ENCODE measurements at places on chromosomes 11 and 22.

DNA sequence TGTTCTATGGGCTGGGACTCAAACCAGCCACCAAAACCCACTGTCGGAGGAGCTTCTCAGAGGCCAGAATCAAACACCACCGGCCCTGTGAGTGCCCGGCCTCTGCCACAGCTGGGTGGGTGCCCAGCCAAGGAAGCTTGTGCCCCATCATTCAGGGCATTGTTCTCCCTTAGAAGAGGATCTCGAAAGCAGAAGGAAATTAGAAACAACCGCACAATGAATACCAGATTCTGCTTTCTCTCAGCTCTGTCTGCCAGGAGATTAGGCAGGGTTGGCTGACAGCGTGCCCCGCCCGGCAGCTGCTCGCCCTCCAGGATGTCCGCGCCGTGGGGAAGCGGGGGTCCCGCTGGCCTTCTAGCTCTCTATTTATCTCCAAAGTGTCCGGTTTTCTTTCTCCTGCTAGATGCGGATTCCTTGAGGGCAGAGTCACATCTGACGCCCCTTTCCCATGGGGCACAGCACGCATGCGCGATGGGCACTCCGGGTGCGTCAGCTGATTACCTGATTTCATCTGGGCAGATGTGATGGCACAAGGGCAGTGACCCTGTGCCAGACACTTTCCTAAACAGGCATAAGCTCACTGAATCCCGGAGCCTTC lies 25.5 kb downstream of the SCGB1A1 start:
- no peak for DNase-seq

- DNase-seq: no peak
These were observed 52.3 kb downstream of the ST14 start for GRCh38 chr11:130211781-130212401.

- DNase-seq: no peak
These were observed 26.4 kb downstream of the INCENP start for GRCh38 chr11:62149986-62150886.

DNA sequence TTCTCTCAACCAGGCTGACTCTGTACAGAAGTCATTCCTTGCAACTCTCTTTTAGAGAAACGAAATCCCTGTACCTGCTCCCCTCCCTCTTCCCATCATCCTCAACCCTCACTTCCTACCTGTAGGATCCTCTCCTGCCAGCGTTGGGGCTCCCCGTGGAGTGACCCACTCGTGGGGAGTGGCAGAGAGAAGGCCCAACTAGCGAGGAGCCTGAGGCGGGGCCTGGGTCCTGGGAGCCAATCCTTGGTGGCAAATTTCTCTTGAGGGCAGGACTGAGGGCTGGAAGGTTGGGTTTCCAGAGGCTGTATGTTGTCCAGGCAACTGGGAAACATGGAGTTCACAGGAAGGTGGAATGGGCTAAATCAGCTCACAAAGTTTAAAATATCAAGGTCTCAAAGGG lies 10.4 kb downstream of the NHERF4 start:
- no peak for DNase-seq

- DNase-seq: no peak
These were observed 579 bp upstream of the RASD2 start for GRCh38 chr22:35539910-35540594.

DNA sequence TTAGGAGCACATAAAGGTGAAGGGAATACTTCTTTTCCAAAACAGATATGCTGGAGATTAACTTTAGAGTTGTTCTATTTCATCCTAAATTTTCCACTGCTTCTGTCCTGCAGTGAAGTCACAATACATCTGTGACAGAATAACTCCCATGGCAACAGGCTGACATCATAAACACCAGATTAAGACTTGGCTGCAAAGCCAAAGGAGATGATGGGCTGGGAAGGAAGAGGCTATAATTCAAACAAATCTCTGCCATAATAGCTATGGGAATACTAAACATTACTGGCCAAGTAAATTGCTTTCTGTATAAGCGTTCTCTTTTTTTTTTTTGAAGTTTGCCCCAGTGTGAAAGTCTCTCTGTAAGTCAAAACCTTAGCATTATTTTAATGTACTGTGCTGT lies 107.7 kb downstream of the CADM1 start:
- peak; percentile 38 for DNase-seq

GRCh38 chr22:19527321-19527721 lies 3.1 kb upstream of the CLDN5 start:
- DNase-seq: no peak

GRCh38 chr11:8567602-8568198 lies 26.3 kb downstream of the STK33 start:
- DNase-seq: no peak

DNA sequence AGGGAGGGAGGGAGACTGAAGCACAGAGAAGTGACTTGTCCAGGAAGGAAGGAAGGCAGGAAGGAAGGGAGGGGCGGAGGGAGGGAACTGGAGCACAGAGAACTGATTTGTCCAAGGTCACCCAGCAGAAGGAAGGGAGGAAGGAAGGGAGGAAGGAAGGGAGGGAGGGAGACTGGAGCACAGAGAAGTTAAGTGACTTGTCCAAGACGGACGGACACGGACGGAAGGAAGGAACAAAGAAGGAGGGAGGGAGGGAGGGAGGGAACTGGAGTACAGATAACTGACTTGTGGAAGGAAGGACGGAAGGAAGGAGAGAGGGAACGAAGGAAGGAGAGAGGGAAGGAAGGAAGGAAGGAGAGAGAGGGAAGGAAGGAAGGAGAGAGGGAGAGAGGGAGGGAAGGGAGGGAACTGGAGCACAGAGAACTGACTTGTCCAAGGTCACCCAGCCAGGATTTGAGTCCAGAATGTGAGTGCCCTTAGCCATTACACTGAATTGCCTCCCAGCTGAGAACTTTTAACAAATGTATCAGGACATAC lies 1.5 kb downstream of the SLC35F2 start:
- no peak for DNase-seq

- no peak for DNase-seq
These were observed 206.5 kb upstream of the PDGFD start for GRCh38 chr11:104370478-104370877.

DNA sequence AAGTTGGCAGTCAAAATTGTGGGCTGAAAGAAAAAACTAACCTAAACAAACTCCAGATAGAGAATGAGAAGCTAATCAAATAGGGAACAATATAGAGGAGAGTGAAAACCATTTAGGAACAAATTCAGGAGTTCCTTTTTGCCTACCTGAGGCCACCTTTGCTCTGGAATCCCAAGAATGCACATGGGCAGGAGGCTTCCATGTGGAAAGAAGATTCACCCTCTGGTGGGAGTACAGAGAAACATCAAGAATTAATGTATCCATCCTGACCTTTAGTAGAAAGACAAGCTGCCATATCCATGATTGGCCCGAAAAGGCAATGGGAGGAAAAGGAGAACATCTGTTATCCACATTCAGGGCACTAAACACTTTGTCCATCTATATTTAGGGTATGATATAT lies 35.0 kb upstream of the MRGPRX1 start:
- no peak for DNase-seq

GRCh38 chr11:27194976-27195375 lies 154.4 kb downstream of the BBOX1 start:
- no peak for DNase-seq

- no peak for DNase-seq
These were observed 829.6 kb downstream of the KCNA4 start for GRCh38 chr11:29187215-29187614.

DNA sequence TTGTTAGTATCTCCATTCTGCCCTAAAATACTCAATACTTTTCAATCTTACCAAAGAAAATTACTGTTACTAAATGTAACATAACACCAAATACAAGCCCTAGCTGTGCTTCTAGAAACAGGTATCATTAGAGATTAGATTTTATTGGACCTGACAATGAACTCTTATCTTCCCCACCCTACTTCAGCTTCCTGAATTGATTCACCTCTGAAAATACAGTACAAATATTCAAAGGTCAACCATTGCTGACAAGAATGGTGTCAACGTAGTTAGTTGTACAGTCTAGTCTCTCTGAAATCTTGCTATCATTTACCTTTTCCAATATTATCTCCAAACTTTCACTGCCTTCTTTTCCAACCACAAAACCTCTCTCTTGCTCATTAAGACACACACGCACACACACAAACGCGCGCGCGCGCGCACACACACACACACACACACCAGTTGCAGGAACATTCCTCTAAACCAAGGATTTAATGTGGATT lies 22.4 kb downstream of the LRRC4C start:
- DNase-seq: no peak

GRCh38 chr11:82830746-82831145 lies 69.5 kb downstream of the PRCP start:
- DNase-seq: no peak

- no peak for DNase-seq
These were observed 33.2 kb downstream of the KIAA0930 start for GRCh38 chr22:45207533-45207932.

- no peak for DNase-seq
These were observed 13.8 kb downstream of the LIF start for GRCh38 chr22:30232716-30233218.

DNA sequence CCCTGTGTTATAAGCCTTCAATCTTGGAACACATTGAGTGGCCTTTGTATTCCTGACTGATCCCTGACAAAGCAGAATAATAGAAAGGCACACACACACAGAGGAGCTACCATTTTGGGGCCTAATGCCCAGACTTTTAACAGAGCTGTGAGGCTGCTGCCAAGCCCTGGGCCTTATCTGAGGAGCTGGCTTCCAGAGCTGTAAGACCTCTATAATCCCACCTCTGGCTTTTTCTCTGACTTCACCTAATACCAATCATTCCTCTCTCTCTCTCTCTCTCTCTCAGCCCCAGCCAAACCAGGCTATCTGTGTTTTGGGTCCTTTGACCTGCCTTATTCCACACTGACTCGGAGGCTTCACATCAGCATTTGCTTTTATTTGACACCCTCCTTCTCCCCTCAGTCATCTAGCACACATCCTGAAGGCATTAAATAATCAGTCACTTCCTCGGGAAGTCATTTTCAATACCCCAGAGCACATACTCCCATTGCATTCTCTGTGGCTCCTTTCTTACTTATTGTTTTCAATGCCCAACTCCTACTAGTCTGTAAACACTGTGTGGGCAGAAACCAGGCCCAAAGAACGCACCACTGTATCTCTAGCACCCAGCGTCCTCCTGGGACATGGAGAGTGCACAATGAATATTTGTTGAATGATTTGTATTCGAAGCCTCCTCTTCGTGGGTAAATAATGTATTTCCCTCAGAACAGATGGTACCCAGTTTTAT lies 21.2 kb upstream of the TRIM44 start:
- no peak for DNase-seq

GRCh38 chr22:25382762-25383161 lies 163.3 kb downstream of the CRYBB2 start:
- no peak for DNase-seq

DNA sequence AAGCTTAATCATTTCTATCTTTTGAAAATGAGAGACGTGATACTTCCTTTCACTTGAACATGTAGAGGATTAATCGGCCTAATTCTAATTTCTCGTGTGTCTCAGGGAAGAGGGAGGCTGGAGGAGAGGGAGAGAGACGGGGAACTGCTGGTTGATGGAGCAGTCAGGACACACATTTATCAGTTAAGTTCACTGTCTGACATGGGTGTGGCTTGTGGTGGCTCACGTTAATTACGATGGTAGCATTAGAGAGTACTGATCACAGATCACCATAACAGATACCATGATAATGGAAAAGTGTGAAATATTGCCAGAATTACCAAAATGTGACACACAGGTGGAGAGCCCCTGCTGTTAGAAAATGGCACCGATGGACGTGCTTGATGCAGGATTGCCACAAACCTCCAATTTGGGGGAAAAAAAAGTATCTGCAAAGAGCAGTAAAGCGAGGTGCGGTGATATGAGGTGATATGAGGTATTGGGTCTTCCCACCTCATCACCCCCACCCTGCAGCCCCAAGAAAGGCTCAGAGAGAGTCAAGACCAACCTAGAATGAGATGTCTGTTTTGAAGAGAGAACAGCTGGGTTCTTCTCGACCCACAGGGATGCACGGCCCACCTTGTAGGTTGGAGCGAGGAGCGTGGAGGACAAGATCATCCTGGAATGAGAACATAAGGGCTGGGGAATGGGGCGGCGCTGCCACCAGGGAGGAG lies 19.7 kb downstream of the ZBED4 start:
- DNase-seq: no peak

GRCh38 chr11:21768388-21768787 lies 424.5 kb upstream of the ANO5 start:
- no peak for DNase-seq

GRCh38 chr11:10350334-10350733 lies 45.5 kb downstream of the ADM start:
- DNase-seq: no peak

- no peak for DNase-seq
These were observed 2354.7 kb upstream of the RAG2 start for GRCh38 chr11:38952698-38953097.

DNA sequence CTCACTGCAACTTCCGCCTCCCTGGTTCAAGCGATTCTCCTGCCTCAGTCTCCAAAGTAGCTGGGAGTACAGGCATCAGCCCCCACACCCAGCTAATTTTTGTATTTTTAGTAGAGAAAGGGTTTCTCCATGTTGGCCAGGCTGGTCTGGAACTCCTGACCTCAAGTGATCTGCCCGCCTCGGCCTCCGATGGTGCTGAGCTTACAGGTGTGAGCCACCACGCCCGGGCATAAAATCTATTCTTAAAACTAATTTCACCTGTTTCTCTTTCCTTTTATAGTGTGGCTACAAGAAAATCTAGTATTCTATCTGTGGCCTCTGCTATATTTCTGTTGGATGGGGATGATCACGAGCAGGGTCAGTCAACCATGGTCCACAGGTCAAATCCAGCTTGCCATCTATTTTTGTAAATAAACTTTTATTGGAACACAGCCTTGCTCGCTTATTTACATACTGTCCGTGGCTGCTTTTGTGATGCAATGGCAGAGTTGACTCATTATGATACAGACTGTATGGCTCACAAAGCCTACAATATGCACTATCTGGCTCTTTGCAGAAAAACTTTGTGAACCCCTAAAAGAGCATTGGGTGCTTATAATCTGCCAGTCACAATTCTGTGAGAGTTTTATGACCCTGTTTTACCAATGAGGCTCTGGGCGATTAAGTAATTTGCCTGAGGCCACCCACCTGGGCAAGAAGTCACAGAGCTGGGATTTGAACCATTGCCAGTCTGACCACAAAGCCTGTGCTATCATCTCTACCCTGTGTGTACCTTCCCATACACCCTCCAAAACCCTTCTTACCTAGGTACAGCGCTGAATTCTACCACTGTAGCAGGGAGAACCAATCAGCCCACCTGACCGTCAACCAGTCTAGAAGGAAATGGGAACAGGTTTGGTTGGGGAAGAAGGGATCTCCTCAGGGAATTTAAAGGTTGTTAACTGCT lies 28.3 kb downstream of the SLC1A2 start:
- no peak for DNase-seq

DNA sequence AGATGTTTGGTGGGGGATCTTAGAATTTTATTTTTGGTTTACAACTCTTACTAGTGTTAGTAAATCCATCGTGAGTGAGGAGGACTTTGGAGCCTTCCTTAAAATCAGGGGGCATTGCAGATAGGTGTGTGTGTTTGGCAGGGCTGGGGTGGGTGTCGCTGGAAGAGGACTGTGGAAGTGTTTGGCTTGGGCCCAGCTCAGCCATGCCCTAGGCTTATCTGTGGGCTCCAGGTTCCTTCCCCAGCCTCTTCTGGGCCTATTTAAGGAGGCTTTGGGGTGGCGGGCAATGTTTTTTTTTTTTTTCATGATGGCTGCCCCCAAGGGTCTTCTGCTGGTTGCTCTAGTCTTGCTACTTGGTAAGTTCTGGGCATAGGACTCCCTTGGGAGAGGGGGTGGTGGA lies 22.1 kb downstream of the MTFP1 start:
- DNase-seq: no peak

GRCh38 chr22:31625257-31625640 lies 36.8 kb downstream of the PISD start:
- DNase-seq: no peak

All from renal cortex interstitium (tissue), 15 donors.